Pulmonary artery endothelial cell (primary cell): ENCODE measurements at places on chromosomes 3 and 15.
A peak's percentile ranks its signal among the peaks of the same experiment; 100 is the strongest.

DNA sequence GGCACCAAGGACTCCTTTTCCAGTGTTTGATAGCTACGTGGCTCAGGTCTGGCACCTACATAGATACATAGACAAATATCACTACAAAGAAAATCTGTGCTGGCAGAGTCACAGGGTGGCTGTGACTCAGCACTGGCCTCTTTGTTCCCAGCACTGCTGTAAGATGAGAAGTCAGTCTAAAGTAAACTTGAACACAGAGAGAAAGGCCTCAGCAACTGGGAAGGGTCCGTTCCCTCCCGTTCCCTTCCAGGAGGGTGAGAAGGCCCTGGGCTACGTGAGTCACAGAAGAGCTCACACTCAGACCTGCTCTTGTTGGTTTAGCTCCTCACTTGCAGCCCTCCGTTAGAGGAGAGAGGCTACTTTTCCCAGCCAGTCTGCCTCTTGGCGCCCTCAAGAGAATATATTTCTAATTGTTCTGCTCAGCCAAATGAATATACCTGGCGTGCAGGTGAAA lies 23.1 kb downstream of the ANXA2 start:
- peak; percentile 89 for DNase-seq

DNA sequence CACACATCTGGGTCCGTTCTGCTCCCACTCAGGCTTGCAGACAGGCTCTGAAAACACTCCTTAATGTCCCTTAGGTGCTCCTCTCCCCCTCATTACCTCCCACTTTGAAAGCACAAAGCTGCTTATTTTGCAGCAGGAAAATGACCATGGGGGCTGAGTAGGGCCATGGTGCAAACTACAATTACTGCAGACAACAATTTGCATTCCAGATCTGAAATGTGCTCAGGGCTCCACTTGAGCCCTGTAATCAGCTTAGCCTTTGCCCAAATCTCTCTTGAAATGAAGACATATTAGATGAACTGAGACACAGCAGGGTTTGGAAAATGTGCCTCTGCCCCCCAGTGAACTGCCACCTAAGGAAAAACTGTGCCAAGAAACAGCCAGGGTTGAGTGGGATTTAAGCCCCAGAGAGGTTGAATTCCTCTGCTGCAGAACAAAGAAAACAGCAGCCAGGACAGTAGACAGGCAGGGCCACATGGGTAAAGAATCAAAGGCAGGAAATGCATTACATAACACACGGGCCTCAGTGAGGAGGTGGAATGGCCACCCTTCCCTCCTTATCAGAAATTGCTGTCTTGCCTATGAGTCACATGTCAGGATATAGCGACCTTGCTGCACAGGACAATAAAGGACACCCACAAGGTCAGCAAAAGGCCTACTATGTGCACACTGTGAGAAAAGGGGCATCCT lies 126.8 kb upstream of the ARHGEF3 start:
- peak; percentile 69 for DNase-seq

- DNase-seq, result no peak
Observed at GRCh38 chr15:67421105-67421504, 99.8 kb upstream of the C15orf61 start.

- no peak for DNase-seq
Observed at GRCh38 chr3:155846119-155846518, 8.1 kb downstream of the SLC33A1 start.

- no peak for DNase-seq
Observed at GRCh38 chr3:41507336-41508062, 308.2 kb downstream of the CTNNB1 start.

GRCh38 chr3:78941587-78941986 lies 826.2 kb downstream of the ROBO1 start:
- DNase-seq, result no peak

DNA sequence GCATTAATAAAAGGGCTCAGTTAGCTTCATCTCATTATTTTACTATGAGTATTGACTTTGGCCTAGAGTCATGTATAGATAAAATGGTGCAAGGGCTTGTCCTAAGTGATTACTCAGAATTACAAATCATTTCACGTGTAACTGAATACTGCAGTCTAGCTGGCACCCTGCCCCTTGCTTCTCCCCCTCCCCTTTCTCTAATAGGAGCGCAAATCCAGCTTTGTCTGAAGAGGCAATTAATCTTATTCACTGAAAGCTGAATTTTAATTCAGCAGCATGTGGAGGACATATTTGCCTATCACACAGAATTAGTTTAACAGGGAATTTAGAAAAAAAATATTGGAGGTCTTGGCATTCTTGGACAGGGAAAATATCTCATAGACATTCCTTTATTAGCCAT lies 412.1 kb upstream of the DPH6 start:
- DNase-seq, result no peak

DNA sequence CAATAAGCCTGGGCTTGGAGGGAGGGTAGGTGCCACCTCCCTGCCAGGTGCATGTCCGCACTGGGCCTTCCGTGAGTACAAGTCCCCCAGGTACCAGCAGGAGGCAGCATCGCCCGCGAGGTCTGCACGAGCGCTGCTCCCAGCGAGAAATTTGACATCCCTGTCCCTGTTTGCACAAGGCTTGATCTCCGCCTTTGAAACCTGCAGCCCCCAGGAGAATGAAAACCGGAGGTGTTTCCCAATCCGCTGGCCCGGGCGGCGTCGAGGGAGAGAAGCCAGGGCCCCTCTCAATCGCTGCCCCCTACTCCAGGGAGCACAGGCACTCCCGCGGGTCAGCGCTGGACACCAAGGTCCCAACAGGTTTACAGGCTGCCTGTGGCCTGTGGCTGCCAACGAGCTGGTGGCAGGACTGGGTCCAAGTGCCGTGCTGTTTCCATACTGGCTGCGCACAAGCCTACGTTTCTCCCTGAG lies 961 bp downstream of the HAPLN3 start:
- DNase-seq, result no peak

DNA sequence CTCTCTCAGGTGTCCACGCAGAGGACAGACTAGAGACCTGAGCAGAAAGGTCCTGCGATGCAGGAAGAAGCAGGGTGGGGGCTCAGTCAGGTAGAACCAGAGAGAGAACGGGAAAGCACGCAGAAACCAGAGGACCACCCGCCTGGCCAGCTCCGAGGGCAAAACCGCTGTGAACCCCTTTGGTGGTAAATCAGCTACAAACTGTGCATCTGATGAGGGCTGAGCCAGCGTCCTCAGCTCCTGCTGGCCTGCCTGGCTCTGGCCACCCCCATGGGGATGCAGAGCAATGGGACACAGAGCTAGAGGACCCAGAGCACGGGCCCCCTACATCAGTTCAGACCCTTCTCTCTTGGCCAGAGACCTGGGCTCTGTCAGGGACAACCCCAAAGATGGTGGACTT lies 44.6 kb downstream of the WNT7A start:
- no peak for DNase-seq

GRCh38 chr3:50211930-50212329 lies 6.9 kb downstream of the SLC38A3 start:
- DNase-seq, result no peak

DNA sequence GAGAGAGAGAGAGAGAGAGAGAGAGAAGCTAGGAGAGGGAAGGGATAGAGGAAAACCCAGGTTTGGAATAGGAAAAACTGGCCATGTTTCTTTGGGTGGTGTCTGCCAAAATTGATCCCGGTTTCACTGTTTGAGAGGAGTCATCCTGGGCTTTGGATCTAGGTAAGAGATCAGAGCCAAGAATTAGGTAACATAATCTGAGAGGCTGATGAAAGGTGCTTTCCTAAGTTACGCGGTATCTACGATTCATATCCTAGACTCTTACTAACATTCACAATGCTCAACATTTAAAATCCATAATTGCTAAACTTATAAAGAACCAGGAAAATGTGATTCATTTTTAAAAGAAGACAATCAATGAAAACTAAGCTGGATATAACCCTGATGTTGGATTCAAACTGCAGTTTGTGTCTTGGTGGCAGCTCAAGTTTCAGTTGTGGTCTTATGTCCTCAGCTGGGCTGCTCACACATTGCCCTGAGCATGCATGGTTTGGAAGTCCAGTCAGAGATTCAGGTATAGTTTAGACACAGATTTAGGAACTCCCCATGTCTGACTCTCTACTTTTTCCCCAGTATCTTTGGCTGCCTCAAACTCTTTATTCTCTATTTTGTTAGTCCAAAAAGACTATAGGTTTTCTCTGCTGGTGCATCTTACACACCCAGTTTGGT lies 42.5 kb upstream of the FMN1 start:
- no peak for DNase-seq

GRCh38 chr3:136332776-136333175 lies 82.6 kb downstream of the PCCB start:
- DNase-seq, result no peak

GRCh38 chr15:35071106-35071505 lies 14.0 kb downstream of the NANOGP8 start:
- DNase-seq, result no peak

- no peak for DNase-seq
Observed at GRCh38 chr3:46731795-46732194, 14.1 kb upstream of the PRSS50 start.

DNA sequence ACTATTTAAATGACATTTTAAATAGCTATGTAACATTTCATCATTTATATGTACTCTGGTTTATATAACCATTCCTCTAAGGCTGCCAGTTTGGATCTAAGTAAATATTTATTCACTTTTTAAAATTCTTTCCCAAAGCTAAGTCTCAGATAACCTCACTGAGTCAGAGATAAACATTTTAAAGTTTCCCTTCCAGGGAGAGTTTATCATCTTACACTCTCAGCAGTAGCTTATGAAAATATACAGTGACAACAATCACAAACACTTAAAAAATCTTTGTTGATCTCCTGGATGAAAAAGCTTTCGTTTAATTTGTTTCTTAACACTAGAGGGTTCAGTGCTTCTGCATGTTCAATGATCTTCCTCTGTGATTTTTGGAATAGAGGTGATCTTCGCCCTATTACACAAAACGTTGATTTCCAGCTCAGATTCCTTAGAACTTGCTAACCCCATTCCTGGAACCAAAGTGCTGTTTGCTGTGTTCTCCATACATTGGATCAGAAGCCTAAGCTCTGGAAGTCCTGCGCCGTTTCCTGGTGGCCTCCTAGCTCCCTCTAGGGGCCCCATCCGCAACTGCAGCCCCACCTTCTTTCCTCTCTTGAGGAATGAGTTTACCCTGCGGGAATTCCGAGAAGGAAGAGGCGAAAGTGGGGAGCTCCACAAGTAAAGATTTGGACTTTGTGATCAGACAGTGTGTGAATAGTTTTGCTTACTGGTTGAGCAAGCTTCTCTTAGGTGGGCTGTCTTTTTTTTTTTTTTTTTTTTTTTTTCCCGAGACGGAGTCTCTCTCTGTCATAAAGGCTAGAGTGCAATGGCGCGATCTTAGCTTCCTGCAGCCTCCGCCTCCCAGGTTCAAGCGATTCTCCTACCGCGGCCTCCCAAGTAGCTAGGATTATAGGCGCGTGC lies 29.3 kb upstream of the SACM1L start:
- no peak for DNase-seq

GRCh38 chr3:17742880-17743657 lies 638 bp upstream of the TBC1D5 start:
- DNase-seq, result no peak

DNA sequence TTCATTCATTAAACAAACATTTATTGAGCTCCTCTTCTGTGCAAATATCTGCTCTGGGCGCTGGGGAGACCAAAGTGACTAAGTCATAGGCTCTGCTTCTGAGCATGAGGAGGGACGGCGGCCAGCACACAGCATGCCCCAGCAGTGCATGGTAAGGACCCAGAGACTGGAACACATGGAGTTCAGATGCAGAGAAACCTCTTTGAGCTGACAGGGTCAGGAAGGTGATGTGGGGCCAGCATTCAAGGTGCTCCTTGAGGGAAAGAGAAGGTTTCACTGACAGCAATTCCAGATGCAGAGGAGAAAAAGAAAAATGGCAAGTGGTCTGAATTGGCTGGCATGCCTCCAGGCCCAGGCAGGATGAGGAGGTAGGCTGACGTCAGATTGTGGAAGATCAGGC lies 234.5 kb downstream of the UACA start:
- DNase-seq, result no peak

DNA sequence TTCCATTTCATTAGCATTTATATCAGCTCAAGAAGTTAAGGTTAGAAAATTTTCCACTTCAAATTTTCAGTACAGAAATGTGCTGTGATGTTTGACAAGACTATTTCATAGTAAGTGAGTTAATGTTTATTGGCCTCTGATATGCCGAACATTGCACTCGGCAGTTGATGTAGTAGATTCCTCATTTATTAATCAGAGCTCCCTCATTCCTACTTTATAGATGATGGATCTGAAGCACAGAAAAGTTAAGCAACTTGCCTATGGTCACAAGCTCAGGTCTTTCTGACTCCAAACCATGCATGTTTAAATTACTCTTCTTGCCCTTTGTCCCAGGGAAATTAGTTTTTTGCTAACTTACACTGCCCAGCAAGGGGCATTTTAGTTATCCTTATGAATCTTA lies 92.0 kb downstream of the ATG7 start:
- no peak for DNase-seq

GRCh38 chr3:149080699-149081091 lies 5.6 kb downstream of the HLTF start:
- peak; percentile 30 for DNase-seq

- DNase-seq, result no peak
Observed at GRCh38 chr15:91710080-91710698, 143.3 kb upstream of the SLCO3A1 start.

DNA sequence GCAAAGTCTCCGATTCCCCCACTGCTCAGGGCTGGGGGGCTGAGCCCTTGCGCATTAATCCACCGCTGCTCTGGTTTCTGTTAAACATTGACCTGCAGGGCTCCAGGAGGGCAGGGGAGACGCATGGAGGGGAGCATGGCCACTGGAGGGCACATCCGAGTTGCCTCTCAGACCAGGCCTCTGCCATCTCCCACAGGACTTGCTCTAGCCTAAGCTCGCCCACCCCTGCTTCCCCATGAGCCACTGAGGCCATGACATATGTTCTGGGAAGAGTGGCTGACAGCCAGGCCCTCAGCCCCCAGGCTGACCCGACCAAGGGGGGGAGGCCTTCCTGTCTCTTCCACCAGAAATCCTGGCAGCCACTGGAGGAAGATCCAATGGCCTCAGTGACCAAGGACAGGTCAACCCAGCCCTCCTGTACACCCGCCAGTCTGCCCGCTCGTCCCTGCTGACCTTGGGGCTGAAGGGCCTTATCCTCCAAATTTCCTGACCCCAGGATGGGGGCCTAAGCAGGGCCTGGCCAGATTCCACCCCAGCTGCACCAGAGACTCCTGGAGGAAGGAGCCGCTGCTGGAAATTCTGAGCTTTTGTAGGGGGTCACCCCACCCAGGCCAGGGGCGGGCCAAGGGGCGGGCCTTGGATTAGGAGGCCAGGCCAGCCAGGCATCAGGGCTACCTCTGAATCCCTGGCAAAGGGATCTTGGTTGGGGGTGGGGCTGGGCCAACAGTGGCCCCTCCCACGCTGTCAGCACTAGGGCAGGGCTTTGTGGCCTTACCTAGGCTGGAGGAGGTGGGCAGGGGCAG lies at the start of gene HYAL1:
TSS of gene HYAL1 (minus strand) at position 562 of the 803 bp plus-strand sequence. CDS start 618 bp downstream, outside the sequence.
- DNase-seq, result no peak

GRCh38 chr15:82647835-82648256 lies 683 bp upstream of the CPEB1 start:
- no peak for DNase-seq

DNA sequence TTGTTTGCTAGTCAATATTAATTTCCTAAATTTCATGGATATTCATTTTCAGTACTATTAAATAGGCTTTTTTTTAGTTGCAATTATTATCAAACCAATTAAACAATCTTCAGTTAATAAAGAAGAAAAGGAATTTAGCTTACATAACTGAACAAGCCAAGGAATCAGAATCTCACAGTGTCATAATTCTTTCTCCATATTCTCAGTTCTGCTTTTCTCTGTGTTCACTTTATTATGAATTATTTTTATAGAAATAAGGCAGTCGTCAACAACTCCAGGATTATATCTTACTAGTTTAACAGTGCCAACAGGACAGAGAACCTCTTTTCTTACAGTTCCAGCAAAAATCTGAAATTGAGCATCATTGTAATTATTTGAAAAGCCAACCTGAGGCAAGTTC lies 221.7 kb downstream of the CGGBP1 start:
- DNase-seq, result no peak
